ENCODE measurements at places on chromosomes 7 and 10. TPM values are rescaled to one million over a fixed set of nuclear protein-coding genes. Genes with fewer than 3 reads are reported as not detected.
A peak's percentile ranks its signal among the peaks of the same experiment; 100 is the strongest.

DNA sequence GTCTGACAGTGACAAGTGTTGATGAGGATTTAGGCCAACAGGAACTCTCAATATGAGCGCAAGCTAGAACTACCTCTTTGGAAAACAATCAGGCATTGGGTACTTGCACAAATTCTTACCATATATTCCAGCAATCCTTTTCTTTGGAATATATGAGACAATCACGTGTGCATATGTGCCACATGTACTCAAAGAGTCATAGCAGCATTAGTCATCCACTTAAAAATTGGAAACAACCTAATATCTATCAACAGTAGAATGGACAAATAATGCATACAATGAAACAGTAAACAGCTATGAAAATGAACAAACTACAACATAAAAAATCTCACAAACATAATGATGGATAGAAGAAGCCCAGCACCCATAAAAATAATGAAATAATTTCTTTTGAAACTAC, 179.7 kb downstream of the GLI3 start:
- DNase-seq = no peak

DNA sequence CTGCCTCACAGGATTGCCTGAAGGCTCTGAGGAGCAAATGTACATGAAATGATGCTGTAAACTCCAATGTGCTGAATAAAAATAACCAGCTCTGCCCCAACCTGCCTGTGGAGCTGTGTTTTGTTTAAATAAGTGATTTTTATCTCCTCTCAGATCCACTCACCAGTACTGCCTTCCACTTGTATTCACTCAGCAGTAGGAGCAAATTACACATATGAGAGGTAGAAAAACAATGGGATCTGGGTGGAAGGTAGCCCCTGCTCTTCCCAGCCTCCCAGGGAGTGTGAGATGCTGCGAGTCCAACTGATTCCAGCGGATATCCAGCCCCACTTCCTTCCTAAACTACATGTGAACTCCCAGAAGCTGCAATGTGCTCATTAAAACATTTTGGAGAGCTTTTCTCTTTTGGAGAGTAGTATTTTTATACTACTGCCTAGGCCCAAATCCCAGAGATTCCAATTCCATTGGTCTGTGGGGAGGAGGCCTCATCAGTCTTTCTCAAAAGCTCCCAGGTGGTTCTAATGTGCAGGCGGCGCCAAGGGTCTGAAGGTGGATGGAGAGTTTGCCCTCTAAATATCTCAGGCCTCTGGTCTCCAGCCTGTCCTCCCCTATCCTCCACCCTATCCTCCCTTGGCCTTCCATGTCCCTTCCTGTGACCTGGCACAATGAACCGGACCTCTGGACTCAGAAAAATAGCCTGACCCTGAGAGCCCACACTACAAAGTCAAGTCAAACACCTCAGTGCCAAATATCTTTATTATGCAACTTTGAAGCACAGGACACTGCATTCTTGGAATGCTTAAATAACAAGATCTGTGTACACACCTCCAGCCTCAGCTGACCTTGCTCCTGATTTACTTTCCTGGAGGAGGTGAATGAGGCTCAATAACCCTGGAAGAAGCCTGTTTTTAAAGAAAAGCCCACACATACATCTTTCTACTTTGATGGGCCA, 46.2 kb downstream of the CPVL start:
- DNase-seq = no peak

DNA sequence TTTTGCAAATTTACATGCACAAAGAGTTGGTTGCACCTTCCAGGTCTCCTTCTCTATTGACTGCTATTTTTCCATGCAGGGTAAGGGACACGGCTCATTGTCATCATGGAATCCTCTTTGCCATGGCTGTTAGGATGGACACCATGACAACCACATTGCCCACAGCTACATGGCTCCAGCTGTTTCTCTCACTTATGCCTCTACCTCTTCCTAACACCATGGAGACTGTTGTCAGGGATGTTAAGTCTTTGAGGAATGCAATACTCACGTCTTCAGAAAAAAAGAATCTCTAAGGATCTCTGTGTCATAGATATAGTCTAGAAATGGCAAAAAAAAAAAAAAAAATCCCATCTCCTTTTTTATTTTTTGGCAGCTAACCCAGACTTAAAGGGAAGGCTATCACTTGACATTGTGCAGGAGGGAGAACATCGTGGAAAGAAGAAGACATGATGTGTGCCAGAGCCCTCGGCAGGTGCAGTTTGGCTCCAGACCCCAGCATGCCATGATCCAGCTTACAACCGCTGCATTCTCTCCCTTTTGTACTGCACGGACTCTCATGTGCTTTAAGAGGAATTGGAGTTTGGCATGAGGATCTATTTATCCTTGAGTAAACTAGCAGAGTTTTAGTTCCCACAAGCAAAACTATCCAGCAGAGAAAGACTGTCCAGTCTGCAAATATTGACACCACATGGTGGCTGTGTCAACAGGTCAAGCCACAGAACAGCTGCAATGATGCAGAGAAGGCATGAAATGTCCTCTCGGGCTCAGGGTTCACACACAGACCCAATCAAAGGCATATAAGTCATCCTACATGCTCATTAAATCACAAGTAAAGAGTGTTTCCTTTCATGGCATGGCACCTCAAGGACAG, 70.8 kb downstream of the FRMD4A start:
- DNase-seq = peak; percentile 10

GRCh38 chr10:79127151-79127961, 58.6 kb downstream of the ZMIZ1 start:
- DNase-seq = peak; percentile 91

The TEX36 gene
- total RNA-seq = not detected

The C7orf57 gene
- total RNA-seq = 0.43 TPM

DNA sequence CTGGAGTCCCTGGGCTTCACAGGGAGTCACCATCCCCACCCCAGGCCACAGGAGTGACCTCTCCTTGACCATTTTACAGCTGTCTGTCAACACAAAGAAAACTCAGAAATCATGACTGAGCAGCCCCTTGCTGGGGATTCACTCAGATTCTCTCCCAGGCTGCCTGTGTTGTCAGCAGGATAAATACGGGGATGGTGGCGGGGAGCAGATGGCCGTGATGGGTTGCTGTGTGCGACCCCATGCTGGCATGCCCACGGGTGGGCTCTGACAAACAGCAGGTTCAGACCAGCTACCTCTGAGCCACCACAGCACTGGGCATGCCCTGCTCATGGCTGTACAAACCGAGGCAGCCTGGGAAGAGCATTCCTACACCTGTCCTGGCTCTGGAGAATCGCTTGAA, 136.1 kb downstream of the SLIT1 start:
- DNase-seq = no peak

The MGAM2 gene
- total RNA-seq = 4.1 TPM

The COL17A1 gene
- total RNA-seq = 7.5 TPM

The FANK1 gene
- total RNA-seq = 0.88 TPM

The ZNF804B gene
- total RNA-seq = not detected

DNA sequence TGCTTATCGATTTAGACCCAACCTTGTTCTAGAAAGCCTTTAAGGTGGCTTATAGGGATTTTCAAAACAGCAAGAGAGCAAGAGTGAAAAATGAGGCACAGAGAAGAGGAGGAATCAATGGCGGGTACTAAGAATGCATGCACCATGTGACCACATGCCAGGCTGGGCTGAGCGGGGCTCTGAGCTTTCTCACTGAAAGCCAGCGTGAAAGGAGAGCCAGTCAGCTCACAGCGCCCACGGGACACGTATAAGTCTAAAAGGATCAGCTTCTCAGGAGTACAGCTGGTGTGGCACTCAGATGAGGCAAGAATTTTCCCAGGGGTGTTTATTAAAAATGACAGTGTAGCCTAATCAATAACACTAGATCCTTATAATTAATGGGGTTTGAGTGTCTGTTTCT, 114.3 kb downstream of the SLIT1 start:
- no peak for DNase-seq

DNA sequence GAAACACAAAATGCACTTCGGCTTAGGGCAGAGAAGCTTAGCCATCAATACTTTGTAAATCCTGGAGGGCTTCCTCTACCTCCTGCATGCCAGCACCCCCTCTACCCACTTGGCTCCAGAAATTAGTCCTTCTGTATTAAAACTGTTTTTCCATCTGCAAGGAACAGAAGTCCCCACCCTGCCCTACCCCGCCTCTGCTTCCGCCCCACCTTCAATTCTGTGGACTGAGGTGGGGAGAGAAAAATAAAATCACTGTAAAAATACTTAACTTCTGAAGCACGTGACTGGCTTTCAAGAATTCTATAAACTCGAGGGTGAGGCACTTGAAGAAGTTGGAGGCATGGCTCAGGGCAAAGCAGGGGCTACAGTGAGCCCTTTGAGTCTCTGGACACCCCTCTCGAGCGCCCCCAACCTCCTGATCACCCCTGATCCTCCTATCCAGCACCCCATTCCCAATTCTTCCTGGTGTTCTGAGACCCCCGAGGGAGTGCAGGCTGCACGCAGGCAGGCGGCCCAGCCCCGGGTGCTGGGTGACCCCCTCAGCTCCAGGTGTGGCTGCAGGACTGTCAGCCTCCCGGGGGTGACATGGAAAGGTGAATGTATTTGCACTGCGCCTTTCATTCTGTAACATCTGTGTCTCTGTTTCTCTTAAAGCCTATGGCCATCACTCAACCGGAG, 7.3 kb upstream of the KIAA1217 start:
- DNase-seq = no peak

GRCh38 chr7:79341902-79342301, 111.6 kb downstream of the MAGI2 start:
- no peak for DNase-seq

The ZNF853 gene
- 9.0 TPM for total RNA-seq

DNA sequence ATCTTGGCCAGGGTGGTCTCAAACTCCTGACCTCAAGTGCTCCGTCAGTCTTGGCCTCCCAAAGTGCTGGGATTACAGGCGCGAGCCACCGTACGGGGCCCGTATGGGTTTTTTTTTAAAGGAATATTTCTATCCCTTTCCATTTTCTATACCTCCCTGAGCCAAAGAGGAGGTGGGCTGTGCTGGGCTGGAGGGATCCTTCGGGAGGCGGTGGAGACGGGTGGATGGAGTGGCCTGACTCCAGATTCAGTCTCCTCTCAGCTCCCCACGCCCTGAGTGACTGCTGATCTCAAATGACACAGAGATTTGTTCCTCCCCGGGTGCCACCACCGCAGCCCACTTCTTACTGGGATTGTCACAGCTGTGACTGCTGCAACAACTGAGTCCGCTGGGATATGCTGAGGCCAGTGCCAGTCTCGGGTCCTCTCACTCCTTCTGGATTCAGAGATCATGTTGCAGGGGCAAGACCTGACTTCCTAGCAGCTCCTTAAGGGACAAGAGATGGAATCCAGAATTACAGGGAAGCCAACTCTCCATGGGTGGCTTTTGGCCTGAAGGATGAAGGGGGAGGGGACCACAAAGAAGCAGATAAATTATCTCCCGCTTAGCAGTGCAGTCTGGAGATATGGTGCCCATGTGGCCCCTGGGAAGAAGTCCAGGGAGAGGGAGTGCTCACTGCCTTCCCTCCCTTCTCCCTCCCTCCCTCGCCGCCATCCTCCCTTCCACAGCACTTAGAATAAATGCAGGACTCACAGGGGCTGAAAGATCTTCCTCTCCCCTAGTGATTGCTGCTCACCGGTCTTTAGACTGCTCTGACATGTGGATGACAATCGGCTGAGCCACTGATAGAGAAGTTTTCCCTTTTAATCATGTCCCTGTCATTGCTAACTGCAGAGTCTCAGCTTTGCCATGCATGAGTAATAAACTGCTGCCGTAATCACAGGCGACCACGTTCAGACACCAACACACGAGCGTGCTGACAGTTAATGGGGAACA, 14.3 kb downstream of the GALNT17 start:
- DNase-seq = no peak

DNA sequence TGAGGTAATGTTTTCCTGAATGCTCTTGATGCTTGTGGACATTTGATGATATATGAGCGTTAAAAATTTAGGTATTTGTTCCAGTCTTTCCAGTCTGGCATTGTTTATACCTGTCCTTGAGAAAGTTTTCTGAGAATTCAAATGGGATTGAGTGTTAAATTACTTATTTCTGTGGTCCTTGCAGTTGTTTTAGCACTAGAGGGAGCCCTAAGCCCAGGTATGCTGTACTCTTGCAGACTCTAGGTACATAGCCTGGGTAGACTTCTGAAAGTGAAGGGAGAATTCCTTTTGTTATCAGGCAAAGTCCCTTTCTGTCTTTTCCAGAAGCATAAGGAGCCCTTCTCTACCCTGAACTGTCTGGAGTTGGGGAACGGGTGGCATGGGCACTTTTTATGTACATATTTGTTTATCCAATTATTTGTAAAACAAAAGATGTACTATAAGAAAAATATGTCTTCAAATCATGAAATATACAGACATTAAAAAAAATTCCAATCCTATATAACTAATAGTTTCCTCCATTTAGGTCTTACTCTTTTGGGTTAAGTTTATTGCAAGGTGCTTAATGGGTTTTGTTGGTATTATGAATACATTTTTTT, 262.1 kb downstream of the ATRNL1 start:
- DNase-seq = peak; percentile 82

The CNPY1 gene
- total RNA-seq = not detected

DNA sequence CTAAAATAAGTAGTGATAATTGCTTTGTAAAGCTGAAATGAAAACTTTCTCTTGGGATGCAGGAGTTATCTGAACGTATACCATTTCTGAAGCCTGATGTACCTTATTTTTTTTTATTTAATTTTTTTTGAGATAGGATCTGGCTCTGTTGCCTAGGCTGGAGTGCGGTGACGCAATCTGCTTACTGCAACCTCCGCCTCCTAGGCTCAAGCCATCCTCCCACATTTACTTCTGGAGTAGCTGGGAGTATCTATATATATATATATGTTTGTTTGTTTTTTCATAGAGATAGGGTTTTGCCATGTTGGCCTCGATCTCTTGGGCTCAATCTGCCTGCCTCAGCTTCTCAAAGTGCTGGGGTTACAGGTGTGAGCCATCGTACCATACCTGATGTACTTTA, 2.4 kb downstream of the PMPCB start:
- DNase-seq = no peak

GRCh38 chr10:62803724-62804355, 680 bp upstream of the ADO start:
- no peak for DNase-seq

GRCh38 chr7:152959610-152960009, 200.1 kb downstream of the ACTR3B start:
- no peak for DNase-seq

DNA sequence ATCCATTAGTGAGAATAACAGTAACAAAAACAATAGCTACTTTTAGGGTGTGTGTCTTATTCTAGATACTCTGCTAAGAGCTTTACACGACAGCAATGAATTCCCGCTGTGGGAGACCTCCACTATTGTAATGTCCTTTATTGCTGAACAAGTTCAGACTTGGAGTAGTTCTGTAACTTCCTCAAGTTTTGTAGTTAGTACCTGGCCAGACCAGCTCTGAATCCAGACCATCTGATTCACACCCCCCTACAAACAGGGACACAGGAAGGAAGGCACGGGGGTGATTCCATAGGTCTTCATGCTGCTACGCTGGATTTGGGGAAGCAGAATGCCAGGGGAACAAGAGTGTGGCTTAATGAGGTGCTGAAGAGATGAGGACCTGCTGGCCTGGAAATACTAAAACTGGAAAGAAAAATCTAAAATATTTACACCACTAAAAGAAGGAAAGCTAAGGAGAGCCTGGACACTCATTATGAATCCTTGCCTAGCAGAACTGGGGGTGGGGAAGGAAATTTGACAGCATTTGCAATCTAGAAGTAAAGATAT, 194.6 kb upstream of the TMEM72 start:
- no peak for DNase-seq

GRCh38 chr7:80725181-80725611, 86.8 kb downstream of the CD36 start:
- DNase-seq = no peak

Measured in hepatocyte (in vitro differentiated cells).